Stimulated activated CD8-positive, alpha-beta memory T cell treated with anti-CD3 and anti-CD28 coated beads, Interleukin-15, amount 100 ng/mL, for 24 hours (primary cell): ENCODE measurements at places on chromosomes 5 and 9.

DNA sequence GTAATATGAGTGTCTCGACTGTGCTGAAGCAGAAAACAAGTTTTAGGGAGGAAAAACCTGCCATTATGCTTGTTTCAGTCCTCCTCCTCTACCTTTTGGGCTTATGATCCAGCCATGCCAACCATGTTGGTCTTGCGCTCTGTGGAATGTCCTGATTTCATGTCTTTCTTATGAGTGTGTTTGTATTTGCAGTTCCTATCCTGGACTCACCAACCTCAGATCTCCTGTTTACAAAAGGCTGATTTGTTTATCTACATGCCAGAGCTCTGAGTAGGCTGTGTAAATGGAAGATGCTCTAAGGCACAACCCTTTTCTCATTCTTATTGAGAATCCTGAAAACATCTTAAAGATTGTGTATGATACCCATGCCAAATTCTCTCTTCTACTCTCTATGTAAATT is 138.6 kb downstream of the ARHGEF28 start:
- DNase-seq = no peak

- no peak for DNase-seq
These were observed 88.6 kb downstream of the SLC44A1 start for GRCh38 chr9:105333076-105333475.

DNA sequence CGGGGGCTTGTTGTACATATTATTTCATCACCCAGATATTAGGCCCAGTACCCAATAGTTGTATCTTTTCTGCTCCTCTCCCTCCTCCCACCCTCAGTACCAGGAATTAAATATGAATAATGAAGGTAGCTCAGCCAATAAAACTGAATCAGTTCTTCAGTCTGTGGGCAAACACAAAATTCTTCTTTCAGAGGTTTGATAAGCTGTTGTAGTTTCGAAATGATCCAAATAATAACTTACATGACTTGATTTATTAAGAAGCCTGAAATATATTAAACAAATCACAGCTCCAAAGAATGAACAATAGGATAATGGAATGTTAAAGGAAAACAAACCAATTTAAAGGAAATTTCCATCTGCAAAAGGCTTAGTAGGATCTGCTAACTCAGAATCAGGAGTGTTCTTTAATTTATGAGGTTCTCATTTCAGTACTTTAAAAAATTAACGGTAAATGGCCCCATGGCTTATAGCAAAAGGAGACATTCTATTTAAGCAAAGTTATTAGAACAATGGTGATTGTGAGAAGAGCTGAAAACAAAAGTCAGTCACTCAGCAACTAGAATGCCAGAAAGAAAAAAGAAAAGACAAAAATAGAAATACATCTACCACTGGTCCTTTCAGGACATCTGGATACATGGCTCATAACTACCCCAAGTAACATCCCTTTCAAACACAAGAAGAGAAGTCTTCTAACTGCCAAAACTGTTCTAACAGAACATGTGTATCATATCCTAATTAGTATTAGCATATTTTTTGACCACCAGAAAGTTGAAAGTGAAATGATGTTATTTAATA is 62.4 kb downstream of the NR3C1 start:
- DNase-seq = no peak

- DNase-seq = no peak
These were observed 271.0 kb downstream of the DNAH5 start for GRCh38 chr5:13673511-13673910.

DNA sequence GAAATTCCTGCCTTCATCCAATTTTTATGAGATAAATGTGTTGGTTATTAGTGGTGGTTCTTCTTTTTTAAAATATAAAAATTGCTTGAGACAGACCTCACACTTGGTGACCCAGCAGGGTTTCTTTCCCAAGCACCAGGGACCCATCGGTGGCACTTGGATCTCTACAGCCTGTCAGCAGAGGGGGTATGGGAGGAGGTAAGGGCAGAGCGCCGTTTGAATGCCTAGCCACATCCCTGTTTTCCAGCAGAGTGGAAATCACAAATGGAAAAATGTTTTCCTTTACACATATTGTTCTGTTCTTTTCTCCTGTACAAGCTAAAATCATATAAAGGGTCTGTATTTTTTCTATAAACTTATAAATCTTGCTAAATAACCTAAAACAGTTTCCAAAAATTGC is 248.0 kb downstream of the NR3C1 start:
- DNase-seq = no peak

GRCh38 chr5:169301986-169302385 is 1.0 kb upstream of the SLIT3 start:
- no peak for DNase-seq

DNA sequence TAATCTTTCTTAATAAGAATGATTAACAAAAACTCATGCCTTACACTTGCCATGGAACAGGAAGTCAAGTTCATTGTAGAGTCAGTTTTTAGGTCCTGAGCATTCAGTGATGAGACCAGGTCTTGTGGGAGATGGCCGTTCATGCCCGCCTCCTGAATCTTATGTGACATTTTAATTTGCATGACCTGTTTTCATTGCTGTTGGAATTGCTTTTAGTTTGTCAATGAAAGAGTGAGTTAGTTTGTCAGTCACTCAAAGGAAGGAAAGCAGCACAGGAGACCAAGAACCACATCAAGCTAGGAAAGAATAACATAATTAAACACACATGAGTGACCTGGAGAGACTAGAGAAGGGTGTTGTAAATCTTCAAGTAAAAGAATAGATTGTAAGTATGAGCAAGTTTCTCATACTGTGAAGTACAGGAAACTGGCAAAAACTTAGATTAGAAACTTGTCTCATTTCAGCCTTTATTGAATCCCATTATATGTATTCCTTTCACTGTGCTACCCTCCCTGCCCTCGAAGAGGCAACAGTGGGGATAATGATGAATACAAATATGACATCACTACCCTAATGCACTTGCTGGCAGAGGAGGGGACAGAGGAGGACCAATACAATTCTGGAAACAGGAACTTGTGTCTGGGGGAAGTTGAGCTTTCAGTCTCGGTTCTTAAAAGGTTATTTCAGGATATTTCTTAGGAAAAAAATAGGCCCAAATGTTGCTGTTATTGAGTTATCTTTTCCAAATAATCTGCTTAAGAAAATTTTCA is 64.3 kb upstream of the C6 start:
- DNase-seq = no peak

- no peak for DNase-seq
These were observed 26.4 kb upstream of the RXRA start for GRCh38 chr9:134299883-134300282.

DNA sequence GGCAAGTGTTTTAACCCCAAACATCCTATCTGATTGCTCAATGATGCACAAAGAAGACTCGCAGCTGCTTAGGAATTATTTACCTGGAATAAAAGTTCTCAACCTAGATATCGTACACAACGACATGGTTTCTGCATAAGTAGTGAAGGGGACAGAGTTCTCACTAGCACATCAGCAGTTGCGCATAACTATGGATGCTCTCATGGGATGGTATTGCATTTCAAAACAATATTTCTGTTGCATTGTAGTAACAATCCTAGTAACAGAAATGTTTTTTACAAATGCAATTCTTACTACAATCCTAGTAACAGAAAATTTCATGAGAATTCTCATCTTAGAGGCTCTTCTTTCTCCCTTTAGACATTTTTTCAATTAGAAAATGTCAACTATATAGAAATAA is 94.5 kb upstream of the MINAR2 start:
- no peak for DNase-seq

- DNase-seq = no peak
These were observed 63.9 kb upstream of the SPRY4 start for GRCh38 chr5:142388696-142389095.

- DNase-seq = no peak
These were observed 522.1 kb downstream of the CCDC171 start for GRCh38 chr9:16074963-16075362.

- DNase-seq = no peak
These were observed 113.2 kb downstream of the GCNT1 start for GRCh38 chr9:76572151-76572550.

DNA sequence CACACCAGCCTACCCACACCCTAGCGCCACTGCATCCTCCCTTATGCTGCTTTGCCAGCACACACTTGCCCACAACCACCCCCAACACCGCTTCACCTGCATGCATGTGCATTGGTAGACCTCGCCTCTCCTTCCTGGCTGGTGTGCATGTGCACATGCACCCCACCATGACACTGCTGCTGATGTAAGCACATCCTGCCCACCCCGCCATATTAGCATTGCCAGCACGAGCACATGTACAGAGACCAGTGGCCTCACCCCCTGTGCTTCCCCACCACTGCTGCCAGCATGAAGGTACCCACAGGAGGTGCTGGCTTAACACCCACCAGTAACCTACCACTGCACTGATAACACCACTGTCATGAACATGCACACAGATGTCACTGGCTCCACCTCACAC is 218.2 kb downstream of the SLCO4C1 start:
- DNase-seq = no peak

- DNase-seq = no peak
These were observed 381.9 kb downstream of the PLK2 start for GRCh38 chr5:58077966-58078365.

- DNase-seq = no peak
These were observed 30.4 kb upstream of the LTC4S start for GRCh38 chr5:179763215-179763945.

- DNase-seq = no peak
These were observed 278 bp upstream of the NIPSNAP3A start for GRCh38 chr9:104747245-104747564.

DNA sequence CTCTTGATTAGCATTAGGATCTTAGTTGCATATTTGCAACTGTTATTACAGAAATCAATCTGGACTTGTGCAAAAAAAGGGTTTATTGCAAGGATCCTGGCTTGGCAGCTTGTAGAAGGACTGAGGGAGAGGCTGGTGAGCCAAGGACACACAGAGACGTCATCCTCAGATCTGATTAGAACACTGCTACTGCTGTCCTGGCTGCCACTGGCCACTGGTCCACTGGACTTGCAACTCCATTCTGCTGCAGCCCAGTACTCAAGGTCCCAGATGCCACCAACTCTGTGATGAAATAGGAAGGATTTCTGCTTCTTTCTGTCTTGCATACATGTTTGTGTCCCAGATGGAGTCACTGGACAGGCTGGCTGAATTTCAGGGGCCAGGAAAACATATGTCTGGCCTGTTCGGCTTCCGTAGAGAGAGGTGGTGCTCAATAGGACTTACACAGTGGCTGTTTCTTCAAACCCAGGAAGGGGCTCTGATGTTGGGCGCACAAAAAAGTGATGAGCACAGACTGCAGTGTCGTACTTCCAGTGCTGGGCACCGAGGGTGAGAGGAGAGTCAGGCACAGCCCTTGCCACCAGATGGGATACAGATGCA is 68.9 kb upstream of the SH3PXD2B start:
- no peak for DNase-seq

- no peak for DNase-seq
These were observed 5.9 kb downstream of the PNPLA7 start for GRCh38 chr9:137544176-137544760.

- no peak for DNase-seq
These were observed 221.4 kb upstream of the KLF4 start for GRCh38 chr9:107710953-107711352.

- no peak for DNase-seq
These were observed 90.8 kb upstream of the NEURL1B start for GRCh38 chr5:172550096-172550765.

DNA sequence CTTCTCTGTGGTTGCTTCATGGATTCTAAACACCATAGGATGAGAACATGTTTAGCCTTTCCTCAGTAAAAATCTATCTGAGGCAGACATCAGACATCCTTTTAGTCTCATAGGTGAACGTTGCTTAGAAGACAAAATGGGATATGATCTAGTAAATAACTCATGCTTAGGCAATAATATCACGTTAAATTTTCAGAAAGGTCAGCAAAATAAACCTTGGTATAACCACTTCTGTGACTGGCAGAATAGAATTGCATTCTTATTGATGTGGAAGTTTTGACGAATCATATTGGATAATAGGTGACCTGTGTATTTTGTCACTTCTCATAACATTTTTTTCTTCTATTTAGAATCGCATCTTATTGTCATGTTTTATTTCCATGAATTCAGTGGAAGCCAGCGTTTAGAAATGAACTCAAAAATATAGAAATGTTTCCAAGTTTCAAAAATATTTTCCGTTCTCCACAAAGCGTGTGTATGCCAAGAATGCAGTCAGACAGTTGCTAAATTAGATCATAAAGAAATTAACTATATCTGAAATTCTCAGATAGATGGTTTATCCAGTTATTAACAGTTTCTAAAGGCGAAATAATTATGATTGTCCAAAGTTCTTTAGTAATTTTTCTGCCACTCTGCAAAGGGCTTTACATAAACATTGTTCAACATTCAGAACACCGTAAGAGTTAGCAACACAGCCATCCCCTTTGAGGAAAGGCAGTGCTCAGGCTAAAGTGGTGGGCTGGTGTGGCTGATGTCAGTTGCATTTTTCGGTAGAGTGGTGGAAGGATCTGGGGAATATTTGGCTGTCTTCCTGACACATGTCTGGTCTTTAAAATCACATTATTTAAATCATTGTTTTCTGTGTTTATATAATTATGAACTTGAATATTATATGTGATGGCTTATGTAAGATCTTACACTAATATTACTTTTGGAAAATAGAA is 827.2 kb downstream of the MTRR start:
- DNase-seq = no peak

DNA sequence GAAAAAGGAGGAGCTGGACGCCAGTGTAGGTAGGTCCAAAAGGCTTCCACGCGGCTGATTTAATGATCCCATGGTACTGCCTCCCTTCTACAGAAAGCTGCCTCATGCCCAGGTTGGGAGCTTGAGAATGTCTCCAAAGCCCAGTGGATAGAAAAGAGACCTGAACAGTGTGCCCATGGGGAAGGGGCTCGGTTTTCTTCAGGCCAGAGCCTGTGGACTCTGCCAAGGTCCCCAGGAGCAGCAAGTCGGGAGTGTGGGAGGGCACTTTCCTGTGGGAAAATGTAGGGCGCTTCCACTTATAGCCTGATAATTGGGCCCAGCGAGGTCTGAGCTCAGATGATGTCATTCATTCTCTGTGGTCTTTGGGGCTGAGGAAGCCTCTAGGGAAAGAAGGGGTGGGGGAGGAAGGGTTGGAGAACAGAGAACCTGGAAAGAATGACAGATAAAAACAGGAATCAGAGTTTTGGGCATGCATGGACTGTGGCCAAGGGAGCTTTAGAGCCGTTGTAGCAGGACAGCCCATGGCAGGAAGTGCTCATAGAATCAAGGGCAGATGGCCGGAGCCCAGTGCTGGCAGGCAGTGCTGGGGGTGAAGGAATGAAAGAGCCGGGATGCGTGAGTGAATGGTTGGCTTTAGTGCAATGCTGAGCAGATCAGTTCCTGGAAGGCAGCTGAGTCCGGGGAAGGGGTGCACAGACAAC is 42.5 kb upstream of the SH3PXD2B start:
- DNase-seq = no peak
